Lung (tissue), 17 donors: ENCODE measurements at places on chromosomes 2 and 18. TPM values are rescaled to one million over a fixed set of nuclear protein-coding genes. Genes with fewer than 3 reads are reported as not detected.

DNA sequence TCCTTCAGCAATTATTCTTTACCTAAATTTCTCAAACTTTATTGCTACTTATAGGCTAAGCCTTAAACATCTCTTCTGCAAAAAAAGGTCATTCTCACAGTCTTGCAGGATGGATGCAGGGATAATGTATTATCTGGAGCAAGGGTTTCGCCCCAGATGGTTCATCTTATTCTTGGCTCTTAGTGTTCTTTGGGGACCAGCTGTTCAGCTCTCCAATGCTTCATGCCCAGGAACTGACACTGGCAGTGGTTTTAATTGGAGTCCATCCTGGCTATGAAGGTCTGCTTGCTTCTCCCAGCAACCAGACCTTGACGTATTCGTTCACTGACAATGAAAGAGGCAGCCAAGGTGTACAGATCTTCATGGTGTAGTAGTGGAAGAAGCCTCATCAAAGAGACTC is 331.9 kb downstream of the SLC8A1 start:
- no peak for DNase-seq

DNA sequence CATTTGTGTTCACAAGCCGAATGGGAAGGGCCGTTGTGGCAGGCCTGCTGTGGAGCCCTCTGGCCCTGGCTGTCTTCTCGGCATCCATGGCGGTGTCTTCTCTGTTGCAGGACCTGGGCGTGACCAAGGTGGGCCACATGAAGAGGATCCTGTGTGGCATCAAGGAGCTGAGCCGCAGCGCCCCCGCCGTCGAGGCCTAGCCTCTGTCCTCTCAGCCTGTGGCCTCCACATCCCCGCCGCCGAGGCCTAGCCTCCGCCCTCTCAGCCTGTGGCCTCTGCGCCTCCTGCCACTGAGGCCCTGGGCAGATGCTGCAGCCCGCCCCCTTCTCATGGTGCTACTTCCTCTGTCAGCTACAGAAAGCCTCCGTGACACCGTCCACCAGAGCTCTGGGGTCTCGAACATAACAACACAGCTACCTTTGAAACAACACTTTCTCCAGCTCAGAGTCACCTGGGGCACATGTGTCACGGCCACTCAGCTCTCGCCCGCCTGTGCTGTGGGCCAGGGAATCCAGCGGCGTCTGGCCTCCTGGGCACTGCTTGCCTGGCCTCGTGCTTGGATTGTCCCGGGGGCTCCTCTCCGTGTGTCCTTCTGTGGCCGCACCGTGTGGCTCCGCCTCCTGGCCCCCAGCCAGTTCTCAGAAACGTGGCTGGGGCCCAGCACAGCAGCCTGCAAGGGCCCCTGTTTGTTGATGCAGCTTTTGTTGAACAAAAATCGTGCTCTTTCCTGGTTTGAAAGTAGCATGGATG is 97.1 kb downstream of the USP40 start:
- DNase-seq, result no peak

GRCh38 chr2:104702031-104702850 is 151.7 kb upstream of the POU3F3 start:
- peak; percentile 13 for DNase-seq

FRZB gene
- polyA plus RNA-seq, result 0.19 TPM

- DNase-seq, result no peak
Measured at GRCh38 chr2:60840880-60841279, 40.5 kb upstream of the REL start.

SLC11A1 gene
- 359 TPM for polyA plus RNA-seq

- no peak for DNase-seq
Measured at GRCh38 chr2:25808006-25808383, 70.3 kb downstream of the ASXL2 start.

- DNase-seq, result peak; percentile 89
Measured at GRCh38 chr2:214881647-214882202, 72.2 kb upstream of the BARD1 start.

GRCh38 chr2:153221087-153221486 is 257.5 kb downstream of the RPRM start:
- DNase-seq, result no peak

ADCYAP1 gene
- 0.05 TPM for polyA plus RNA-seq

GRCh38 chr2:84132370-84132769 is 326.7 kb downstream of the SUCLG1 start:
- peak; percentile 23 for DNase-seq

DNA sequence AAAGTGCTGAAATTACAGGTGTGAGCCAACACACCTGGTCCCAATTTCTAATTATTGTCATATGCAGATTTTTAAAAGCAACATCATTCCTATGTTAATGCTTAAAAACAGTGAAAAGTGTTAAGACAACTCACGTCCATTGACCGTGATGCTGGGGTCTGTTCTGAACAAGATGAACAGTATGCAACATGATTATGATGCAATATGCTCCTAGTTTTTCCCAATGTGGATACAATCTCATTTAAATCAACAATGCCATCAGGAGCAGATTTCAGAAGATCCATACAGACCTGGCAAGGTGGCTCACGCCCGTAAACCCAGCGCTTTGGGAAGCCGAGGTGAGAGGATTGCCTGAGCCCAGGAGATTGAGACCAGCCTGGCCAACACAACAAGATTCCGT is 31.5 kb downstream of the E2F6 start:
- DNase-seq, result no peak

SLC5A7 gene
- 0.06 TPM for polyA plus RNA-seq

DNA sequence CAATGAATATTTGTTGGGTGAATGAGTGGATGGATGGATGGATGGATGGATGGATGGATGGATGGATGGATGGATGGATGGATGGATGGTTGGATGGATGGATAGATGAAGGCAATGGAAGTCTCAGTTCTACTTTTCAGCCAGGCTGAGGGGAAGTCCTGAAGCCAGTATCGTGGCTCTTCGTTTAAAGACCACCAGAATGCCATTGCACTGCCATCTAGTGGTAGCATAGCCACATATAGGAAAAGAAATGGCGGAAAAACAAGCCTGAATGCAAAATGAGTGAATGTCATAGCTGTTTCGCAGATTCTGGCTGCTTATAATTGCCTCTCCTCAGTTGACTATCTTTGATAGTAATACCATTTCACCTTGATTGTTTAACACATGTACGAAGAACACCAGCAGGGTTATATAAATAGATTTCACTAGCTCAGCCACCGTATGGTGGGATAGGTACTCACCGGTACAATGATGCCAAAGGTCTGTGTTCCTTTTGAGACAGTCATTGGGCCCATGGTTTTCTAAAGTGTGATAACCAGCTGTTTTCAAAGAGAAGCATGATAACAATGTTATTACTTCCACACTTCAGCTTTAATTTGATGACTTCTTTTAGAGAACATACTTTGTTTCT is 62.3 kb upstream of the GREB1L start:
- peak; percentile 89 for DNase-seq

DNA sequence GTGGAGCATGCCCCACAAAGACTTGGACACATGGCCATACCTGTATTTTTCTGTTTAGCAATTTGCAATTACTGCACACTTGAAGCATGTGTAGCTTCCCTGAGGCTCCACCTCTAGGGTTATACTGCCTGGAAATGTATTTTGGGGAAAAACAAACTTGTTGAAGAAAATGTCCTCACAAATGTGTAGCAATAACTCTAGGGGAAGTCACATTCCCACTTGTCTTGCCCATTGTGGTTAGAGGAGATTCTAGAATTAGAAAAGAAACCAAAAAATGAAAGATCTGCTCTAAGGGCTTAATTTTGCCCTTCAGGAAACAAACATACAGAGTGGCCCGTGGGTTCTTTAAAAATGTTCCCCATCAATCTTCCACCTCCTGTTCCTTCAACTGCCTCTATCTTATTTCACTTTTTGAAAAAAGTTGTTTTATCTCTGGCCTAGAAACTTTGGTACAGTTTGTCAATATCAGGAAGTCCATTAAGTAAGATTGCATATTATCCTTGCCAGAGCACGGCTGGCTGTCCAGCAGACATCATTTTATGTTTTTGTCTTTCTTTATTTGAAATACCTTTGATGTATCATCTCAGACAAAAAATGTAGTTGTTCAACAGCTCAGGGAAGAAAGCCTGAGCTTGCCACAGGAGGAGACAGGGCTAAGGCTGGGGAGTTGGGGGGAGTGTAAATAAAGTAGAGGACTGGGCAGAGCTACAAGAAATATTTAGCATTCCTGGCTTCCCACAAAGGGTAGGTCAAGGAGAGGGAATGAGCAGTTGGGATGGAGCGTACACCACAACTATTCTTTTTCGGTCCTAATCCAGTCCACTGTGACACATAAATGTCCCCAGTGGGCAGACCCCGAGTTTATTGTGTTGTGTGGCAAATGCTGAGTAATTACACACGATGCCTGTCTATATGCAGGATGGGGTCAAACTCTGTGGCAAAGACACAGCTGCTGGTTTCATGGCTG is 96.8 kb upstream of the CDC42EP3 start:
- peak; percentile 82 for DNase-seq

GRCh38 chr18:75635096-75635495 is 207.6 kb upstream of the SMIM21 start:
- no peak for DNase-seq

DNA sequence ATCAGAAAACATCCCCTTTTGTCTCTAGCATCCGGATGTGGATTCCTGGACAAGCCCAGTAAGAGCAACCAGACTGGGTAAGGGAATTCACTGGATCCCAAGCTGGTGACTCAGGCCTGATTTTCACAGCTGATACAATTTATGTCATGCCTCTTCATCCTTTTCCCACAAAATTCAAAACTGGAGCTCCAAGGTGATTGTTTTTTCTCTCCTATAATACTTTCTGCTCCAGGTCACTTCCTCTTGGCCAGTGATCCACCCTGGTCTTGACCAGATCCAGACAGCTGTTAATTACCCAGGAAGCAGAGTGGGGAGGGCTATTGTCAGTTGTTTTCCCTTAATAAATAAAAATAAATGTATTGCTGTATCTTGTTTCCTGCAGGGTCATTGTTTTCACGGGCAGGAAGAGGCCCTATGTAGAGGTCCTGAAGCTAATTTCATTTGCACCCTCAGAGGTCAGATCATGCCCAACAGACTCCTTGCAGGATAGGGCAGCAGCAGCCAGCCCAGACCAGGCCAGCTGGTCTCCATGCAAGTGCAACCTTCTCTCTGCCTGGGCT is 57.6 kb downstream of the EVA1A start:
- DNase-seq, result no peak

NAB1 gene
- 14.3 TPM for polyA plus RNA-seq

GRCh38 chr2:217386041-217386440 is 526.2 kb upstream of the TNP1 start:
- no peak for DNase-seq

- no peak for DNase-seq
Measured at GRCh38 chr2:236768393-236769140, 198.9 kb downstream of the ACKR3 start.

VWA3B gene
- 4.6 TPM for polyA plus RNA-seq

MERTK gene
- 33.1 TPM for polyA plus RNA-seq

C2orf66 gene
- 0.02 TPM for polyA plus RNA-seq

GRCh38 chr2:233075966-233076339 is 15.8 kb downstream of the INPP5D start:
- no peak for DNase-seq

LCT gene
- polyA plus RNA-seq, result 0.02 TPM

DNA sequence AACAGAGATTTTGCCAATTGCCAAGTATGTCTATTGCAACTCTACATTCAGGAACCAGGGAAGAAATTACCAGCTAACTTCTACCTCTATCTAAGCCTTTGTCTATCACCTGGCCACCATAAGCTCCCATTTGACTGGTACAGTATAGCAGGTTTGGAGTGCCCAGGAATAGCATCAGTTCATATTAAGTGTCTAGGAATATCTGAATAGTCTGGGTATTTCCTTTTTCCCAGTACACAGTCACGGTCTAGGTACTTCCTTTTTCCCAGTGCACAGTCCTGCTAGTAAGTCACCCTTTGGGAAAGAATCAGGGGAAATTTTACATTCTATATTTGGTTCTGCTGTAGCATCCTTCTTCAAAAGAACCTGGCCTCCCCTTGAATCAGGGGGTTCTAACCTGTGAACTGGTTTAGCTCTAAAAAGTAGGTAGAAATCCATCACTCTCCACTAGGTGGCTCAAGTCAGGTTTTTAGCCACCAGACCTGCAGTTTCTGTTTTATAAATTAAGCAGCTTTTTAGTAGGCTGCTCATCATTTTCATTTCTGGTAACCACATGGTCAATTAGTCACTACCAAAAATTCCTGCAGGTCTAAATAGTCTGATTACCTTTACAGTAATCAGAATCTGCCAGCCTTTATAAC is 49.3 kb upstream of the DNAJC10 start:
- DNase-seq, result no peak

DNA sequence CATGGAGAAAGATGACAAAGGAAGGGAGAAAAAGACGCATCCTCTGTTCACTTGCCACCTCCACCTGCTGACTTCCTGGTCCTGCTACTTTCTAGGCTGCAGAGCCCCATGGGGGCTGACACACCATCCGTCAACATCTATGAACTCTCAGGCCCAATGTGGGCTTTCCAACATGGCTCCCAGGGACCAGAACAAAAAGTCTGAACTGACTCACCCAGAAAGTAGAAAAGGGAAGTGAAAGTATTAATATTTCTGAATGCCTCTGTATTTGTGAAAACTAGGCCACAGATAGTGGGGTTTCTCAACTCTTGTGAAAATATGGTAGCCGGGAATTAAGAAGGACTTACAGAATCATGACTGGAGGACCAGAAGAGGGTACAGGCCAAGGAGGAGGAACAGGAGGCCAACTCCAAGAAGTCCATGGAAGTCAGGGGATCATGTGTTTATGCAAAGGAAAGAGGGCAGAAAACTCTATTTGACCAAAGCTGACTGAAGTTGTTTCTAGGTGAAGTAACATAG is 123.1 kb upstream of the CAB39 start:
- no peak for DNase-seq

NR4A2 gene
- polyA plus RNA-seq, result 3.7 TPM

- peak; percentile 66 for DNase-seq
Measured at GRCh38 chr18:4639628-4640310, 184.7 kb upstream of the DLGAP1 start.

GRCh38 chr18:11579916-11580315 is 29.5 kb upstream of the SLC35G4 start:
- DNase-seq, result no peak

DNA sequence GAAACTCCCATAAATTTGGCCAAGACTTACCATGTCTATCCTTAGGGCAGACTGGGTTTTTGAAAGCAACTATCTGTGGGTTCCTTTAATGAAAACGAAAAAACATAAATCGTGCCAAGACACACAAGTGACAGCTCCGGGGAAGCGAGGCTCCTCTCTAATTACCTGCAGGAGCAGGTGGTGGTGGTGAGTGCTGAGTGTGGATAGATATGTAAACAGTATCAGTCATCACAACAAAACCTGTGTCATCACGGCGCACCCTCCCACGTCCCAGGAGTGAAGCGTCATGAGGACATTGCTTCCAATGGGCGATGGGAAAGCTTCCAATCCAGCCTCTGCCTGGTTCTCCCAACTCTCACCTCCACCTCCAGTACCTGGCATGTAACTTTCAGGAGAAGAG is 31.3 kb downstream of the ACKR3 start:
- no peak for DNase-seq

DNA sequence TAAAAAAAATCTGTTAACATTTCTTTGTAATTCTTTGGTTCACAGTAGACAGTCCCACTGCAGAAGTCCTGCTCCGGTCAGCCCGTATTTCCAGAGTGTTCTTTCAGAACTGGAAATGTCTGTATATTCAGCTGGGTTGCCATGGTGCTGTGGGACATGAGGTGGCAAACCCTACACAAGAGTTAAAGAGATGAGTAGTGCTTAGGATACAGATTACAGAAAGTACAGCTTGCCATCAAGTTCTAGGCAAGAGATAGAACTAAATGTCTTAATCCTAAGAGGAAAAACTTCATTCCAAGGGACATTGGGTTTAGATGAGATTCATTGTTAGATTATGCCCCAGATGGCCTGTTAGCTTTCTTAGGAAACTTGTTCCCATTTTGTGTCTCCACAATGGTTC is 60.1 kb downstream of the FMNL2 start:
- DNase-seq, result no peak

GRCh38 chr2:66445925-66446871 is 11.3 kb downstream of the MEIS1 start:
- DNase-seq, result peak; percentile 78

GPR148 gene
- polyA plus RNA-seq, result not detected

PLEKHH2 gene
- 2.5 TPM for polyA plus RNA-seq
